ENCODE measurements at places on chromosomes 3 and 15.

- DNase-seq, result no peak
Observed at GRCh38 chr15:60218256-60218655, 179.5 kb downstream of the ANXA2 start.

- DNase-seq, result no peak
Observed at GRCh38 chr3:13063225-13063624, 10.0 kb downstream of the IQSEC1 start.

- peak; percentile 84 for DNase-seq
Observed at GRCh38 chr15:64162869-64163658, at the start of gene PPIB. TSS of gene PPIB (minus strand) at chr15:64163022. CDS start at chr15:64162986, 36 bp downstream.

DNA sequence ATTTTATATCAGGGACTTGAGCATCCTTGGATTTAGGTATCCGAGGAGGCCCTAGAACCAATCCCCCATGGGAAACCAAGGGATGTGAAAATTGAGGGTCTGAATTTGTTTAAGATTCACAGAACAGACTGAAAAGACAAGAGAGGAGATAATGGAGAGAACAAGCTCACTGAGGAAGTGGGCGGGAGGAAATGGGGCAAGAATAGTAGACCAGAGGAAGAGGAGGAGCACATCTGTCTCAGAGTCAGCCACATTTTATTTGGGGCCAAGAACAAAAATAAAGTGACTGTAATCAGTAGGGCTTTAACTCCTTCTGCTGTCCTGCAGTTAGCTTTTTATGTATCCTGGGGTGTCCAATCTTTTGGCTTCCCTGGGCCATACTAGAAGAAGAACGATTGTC lies 63.8 kb downstream of the BLM start:
- DNase-seq, result no peak

DNA sequence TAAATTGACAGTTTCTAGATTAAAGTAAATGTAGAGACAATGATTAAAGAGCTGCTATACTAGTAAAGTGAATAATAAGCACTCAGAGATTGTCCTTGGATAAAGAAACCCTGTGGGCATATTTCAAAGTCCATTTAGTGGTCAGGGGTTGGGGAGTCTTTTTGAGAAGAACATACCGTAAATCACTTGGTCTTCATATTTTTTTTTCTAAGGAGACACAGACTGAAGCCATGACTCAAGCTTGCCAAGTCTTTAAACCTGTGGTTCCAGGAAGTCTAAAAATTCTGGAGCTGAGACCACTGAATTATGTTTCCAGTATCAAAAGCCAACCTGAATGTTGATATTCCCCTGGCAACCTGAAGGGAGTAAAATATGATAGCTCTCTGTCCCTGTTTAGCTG lies 171.0 kb downstream of the TPRG1 start:
- DNase-seq, result no peak
